Inflammatory macrophage treated with lipopolysaccharide for 4 hours (primary cell): ENCODE measurements at places on chromosomes 13 and 19.

DNA sequence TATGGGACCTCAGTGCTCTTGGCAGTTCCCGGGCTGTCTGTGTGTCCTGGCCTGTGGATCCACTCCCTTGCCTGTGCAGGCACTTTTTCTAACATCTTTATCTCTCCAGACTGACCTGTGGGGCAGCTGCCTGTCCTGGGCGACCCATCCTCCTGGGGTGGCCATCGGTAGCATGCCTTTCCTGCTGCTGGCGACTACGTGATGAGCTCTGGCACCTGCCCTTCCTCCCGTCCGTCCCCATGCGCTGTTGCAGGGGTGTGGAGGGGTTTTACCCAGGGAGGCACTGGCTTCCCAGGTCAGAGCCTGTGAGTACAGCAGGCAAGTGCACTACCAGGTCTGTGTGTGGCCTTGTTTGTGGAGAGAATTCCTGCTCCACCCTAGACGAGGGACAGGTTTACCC is 93.3 kb downstream of the KDM4B start:
- no peak for DNase-seq

DNA sequence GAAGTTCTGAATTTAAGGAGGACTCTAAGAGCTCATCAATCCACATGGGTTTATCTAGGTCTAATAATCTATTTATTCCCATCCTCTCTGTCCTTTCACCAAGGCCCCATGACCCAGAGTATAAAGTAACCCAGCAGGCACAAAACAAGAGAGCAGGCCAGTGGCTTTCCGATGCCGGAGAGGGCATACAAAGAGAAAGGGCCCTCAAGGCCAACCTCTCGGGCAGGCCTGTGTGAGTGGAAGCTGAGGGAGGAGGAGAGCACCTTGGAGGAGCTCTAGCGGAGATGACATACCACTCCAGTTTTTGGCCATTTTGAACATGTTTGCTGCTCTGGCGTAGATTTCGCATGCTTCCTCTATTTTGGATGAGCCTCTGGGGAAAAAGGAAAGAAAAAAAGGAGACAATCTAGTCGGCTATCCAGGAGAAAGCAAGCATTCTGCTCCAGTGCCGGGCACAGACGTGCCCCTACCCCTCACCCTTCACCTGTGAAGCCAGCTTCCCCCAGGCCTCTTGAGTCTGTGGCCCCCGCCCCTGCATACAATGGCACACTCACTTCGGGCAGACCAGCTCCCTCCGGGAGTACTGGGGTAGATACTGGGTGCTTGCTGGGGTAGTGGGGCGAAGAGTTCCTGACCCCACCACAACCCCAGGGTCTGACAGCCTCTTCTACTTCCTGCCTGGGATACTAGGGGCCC is 11.6 kb downstream of the NAPA start:
- DNase-seq: no peak

GRCh38 chr13:51770681-51771417 is 33.1 kb downstream of the DHRS12 start:
- DNase-seq: no peak

- DNase-seq: peak; percentile 65
Observed at GRCh38 chr13:100209857-100210825, 121.2 kb downstream of the PCCA start.

GRCh38 chr13:52851137-52851962 is 2.9 kb upstream of the PCDH8 start:
- DNase-seq: no peak
